GF-D8 (cell line): ENCODE measurements at places on chromosomes 13 and 19.

DNA sequence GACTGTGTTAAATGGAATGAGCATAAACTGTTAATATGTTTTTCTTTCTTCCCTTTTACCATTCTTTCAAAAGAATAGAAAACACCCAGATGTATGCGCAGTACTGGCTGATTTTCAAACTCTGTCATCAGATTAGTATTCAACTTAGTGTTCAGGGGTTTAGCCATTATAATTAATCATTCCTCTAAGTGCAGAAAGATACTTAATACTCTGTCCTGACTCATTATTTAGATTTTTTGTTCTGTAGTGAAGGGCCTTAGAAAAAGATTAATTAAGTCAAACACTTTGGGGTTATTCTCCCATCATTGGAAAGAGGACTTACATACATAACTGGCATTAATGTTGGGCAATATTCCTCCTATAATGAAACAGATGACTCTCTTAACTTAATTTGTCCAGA, 1316.7 kb upstream of the SLC10A2 start:
- no peak for DNase-seq

GRCh38 chr19:5243878-5244277, 96.7 kb downstream of the PTPRS start:
- no peak for DNase-seq

GRCh38 chr13:95530178-95530577, 22.3 kb upstream of the CLDN10 start:
- peak; percentile 68 for DNase-seq

DNA sequence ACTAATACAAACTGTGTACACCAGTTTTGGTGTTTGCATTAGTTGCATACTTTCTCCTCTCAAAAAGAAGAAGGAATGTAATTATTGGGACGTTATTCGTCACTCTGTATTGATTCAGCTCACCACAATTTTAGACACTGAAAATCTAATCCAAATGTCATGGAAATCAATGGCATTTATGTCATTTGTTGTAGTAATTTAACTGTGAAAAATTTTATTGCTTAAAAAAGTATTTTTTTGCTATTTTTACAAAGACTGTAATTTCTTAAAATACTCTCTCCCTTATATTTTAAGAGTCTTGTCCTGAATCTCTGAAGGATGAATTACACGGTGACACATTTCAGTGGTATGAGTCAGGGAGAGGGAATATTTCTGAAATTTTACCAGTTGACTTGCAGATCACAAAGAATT, 2117.6 kb downstream of the PCDH9 start:
- DNase-seq: no peak

- no peak for DNase-seq
These were observed 53.1 kb downstream of the FOXO1 start for GRCh38 chr13:40613192-40613818.

DNA sequence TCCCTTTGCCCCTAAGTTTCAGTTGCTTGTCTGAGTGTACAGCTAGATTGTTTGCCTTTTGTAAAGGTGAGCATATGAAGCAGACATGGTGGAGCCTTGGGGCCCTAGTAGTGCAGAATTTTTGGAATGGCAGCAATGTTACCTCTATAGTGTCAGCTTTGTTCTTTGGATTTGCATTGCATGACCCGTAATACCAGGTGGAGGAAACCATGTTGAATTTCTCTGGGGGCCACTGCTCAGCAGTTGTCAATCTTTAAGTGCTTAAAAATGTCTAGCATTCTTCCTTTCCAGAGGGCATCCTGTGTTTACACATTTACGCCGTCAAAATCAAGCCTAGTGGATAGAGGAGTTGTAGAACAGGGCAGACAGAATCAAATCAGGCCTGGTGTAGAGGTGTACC, 303.3 kb downstream of the ATP8A2 start:
- no peak for DNase-seq

- DNase-seq: no peak
These were observed 62.2 kb downstream of the ERCC5 start for GRCh38 chr13:102907886-102908515.

- DNase-seq: no peak
These were observed 374.5 kb downstream of the KCNRG start for GRCh38 chr13:50389726-50390125.

- peak; percentile 24 for DNase-seq
These were observed 27.9 kb upstream of the EEF1AKMT1 start for GRCh38 chr13:20801707-20802106.

DNA sequence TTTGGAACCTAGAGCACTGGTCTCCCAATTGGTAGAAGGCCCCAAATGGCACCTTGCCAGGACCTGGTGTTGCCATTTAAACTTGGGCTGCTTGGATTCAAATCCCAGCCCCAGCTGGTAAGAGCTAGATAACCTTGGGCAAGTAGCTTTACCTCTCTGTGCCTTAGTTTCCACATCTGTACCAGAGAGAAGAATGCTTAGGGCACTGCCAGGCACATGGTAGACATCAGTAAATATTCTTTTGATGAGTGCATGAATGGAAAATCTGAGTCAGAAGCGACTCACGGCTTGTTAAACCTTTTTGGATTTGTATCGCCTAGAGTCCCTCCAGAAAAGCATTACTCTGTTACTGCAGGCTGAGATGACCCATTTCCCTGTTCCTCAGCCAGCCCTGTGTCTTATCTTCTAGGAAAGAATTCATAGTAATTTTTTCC, 90.9 kb downstream of the SIPA1L3 start:
- no peak for DNase-seq

GRCh38 chr19:30733826-30734550, 361.8 kb downstream of the ZNF536 start:
- no peak for DNase-seq

- DNase-seq: no peak
These were observed 209.2 kb downstream of the KCTD12 start for GRCh38 chr13:76677043-76677442.

DNA sequence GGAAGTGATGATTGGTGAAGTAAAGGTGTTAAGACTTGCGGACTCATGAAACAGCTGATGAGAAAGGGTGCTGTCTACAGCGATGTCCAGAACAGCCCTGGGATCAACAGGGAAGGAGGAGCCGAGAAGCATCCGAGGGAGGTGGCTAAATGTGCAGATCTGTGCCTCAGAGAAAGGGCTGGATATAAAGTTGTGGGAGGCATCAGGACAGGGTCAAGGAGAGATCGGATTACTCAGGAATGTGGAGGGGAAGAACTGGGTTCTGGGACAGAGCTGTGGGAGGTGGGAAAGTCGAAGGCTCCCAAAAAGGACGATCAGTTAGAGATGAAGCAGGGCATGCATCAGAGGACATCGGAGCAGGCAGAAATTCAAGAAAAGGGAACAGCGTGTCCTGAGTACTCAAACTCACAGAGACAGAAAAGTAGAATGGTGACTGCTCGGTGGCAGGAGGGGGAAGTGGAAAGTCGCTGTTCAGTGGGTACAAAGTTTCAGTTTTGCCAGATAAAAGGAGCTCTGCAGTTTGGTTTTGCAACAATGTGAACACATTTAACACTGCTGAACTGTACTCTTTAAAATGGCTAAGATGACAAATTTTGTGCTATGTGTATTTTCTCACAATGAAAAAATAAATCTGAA, 1.9 kb downstream of the SIGLEC14 start:
- no peak for DNase-seq

DNA sequence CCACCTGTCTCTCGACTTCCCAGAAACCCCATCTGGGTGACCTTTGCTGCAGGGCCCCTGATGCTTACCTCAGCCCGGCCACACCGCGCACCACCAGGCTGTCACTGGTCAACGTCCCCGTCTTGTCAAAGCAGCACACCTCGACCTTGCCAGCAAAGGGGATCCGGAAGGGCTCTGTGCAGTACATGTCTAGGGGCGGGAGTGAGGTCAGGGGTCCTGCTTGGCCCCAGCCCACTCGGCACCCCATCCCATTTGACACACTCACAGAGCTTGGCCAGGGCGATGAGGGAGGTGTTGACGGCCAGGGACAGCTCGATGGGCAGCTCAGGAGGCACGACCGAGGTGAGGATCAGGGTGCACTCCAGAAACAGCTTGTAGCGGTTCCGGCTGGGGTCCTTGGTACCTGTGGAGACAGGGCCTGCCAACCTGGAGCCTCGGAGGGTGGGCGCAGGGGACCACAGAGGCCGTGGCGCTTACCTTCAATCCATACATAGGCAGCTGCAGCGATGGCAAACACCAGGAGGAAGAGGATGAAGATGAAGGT, 8.4 kb downstream of the ATP13A1 start:
- DNase-seq: no peak
